ENCODE measurements at places on chromosomes 1 and 21. TPM values are rescaled to one million over a fixed set of nuclear protein-coding genes. Genes with fewer than 3 reads are reported as not detected.

DNA sequence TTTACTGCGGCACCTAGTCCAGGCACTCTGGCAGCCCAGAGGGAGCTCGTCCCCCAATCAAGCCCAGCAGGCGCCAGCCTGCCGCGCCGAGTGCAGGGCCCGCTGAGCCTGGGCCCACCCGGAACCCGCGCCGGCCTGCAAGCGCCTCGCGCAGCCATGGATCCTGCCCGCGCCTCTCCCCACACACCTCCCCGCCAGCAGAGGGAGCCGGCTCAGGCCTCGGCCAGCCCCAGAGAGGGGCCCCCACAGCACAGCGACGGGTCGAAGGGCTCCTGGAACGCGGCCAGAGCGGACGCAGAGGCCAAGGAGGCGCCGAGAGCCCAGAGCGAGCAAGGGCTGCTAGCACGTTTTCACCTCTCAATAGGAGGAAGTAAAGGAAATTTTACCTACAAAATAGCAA, 767.0 kb downstream of the MRPL39 start:
- H3K36me3 ChIP-seq = no peaks in the 10 kb centered on the region
- H3K27me3 ChIP-seq = no peaks in the 10 kb centered on the region
- DNase-seq = no peak
- H3K4me1 ChIP-seq = no peaks in the 10 kb centered on the region

DNA sequence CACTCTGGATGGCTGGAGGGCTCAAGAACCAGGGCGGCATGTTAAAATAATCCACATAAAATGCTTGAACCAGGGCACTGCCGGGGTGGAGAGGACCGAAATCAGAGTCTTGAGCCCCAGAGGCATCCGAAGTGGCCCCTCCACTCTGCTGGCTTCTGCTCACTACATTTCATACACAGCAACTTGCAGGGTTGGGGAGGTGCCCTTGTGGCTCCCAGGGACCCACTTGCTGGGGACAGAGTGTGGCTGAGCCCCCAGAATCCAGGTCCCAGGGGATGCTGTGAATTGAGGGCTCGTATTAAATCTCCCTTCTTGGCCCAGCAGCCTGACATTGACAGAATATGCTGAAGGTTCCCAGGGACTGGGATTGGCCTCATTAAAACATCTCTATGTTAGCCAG, 181.7 kb downstream of the GRIK3 start:
- H3K27me3 ChIP-seq = no peaks in the 10 kb centered on the region
- no peak for DNase-seq
- no peak overlapping the region for H3K4me3 ChIP-seq
- H3K36me3 ChIP-seq = no peaks in the 10 kb centered on the region

PSMD4 gene
- total RNA-seq = 182 TPM

EPHB2 gene
- 2.1 TPM for total RNA-seq

CD52 gene
- 3.8 TPM for total RNA-seq

DNA sequence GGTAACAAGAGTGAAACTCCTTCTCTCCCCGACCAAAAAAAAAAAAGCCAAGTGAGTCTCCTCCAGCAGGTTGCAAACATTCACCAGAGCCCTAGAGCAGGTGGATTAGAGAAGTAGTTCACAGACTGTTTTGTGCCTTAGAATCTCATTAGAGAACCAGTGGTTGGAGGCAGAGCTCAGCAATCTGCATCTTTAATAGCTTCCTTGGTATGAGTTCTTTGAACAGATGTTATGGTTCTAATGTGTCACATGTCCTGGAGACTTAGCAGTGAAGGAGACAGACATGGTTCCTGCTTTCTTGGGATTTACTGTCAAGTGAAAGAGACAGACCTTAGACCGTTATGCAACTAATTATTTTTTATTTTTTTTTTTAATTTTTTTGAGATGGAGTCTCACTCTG, 26.8 kb downstream of the SESN2 start:
- H3K36me3 ChIP-seq = peaks cover 18% of the 10 kb centered on the region
- no peaks in the 10 kb centered on the region for H3K27me3 ChIP-seq
- H3K4me1 ChIP-seq = no peaks in the 10 kb centered on the region
- H3K4me3 ChIP-seq = no peak overlapping the region

ESRRG gene
- 6.1 TPM for total RNA-seq

GRCh38 chr1:40868051-40868723, 6.0 kb upstream of the CITED4 start:
- no peak overlapping the region for H3K4me3 ChIP-seq
- no peak for DNase-seq
- no peaks in the 10 kb centered on the region for H3K36me3 ChIP-seq
- no peak overlapping the region for H3K27ac ChIP-seq

DNA sequence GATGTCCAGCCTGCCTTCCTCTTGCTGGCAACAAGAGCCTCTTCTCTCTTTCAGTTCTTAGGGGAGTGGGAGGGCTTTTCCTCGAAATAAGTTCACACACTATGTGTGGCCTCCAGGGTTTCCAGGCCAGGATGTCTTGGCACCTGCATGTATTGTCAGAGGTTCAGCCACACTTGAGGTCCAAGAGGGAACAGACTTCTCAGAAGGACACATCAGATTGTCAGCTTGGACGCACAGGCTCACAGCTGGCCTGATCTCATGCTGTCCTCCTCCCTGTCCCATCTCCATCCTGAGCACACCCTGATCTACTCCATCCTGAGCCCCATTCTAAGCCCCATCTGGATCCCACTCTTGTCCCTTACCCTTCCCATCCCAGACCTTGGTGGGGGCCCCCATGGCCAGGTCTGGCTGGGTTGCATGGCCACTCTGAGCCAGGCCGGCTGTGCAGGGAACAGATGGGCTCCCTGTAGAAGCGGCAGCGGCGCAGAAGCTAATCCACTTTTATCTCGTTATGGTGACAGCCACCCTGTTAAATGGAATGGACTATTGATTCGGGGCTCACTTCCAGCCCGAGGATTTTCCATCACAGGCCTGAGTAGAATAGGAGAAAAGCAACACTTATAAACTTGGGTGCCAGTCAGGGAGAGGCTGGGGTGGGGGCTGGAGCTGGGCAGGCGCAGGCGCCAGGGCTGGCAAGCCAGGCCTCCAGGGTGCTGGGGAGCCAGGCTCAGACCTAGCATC, 85.1 kb upstream of the CSF3R start:
- no peaks in the 10 kb centered on the region for H3K36me3 ChIP-seq
- H3K4me3 ChIP-seq = no peak overlapping the region
- no peaks in the 10 kb centered on the region for H3K4me1 ChIP-seq
- H3K27ac ChIP-seq = no peak overlapping the region
- DNase-seq = no peak

GRCh38 chr1:3293563-3294080, 160.8 kb upstream of the ARHGEF16 start:
- DNase-seq = no peak
- no peaks in the 10 kb centered on the region for H3K27me3 ChIP-seq
- no peak overlapping the region for H3K27ac ChIP-seq
- H3K4me3 ChIP-seq = no peak overlapping the region
- no peaks in the 10 kb centered on the region for H3K36me3 ChIP-seq

DNA sequence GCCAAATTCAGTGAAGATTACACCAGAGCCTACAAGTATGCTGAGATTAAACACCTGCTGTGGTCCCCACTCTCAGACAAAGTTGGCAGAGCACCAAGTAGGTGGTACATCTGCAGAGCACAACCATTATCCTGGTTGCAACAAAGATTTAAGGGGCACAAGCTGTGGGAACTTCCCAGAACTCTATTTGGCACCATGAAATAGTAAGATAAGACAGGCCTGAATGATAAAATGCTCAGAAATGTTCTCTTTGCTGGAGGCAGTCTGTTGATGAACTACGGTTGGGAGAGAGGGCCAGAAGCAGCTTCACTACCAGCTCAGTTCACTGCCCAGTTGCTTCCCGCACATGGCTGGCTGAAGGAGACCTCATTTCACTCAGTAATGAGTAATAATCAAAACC, 19.9 kb downstream of the RPL5 start:
- no peak for DNase-seq
- H3K27me3 ChIP-seq = no peaks in the 10 kb centered on the region
- H3K4me1 ChIP-seq = peaks cover 15% of the 10 kb centered on the region
- H3K4me3 ChIP-seq = no peak overlapping the region

DNA sequence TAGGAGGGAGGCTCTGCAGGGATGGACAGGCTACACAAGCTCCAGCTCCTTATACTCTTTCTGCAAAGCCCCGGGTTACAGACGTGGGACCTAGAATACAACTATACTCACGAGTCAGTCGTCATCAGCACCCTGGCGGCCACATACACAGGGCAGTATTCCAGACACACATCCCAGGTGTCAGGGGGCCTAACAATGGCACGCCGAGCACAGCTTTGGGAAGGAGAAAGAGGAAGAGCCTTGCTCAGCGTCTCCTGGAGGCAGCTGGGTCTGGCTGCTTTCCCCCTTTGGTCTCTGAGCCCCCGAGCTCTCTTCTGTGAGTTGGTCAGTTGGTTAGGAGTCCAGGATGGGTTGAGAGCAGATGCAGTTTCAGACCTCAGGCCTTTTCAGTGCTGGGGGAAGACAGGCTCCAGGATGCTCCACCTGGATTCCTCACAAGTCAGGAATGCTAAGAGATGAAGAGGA, 4.5 kb upstream of the POU3F1 start:
- no peak overlapping the region for H3K27ac ChIP-seq
- no peak overlapping the region for H3K4me3 ChIP-seq
- peaks cover 41% of the 10 kb centered on the region for H3K27me3 ChIP-seq
- no peaks in the 10 kb centered on the region for H3K36me3 ChIP-seq
- H3K4me1 ChIP-seq = peaks cover 16% of the 10 kb centered on the region
